CD4-positive, alpha-beta T cell treated with Interleukin-6 for 4 hours (primary cell): ENCODE measurements at places on chromosomes 12 and 14.

DNA sequence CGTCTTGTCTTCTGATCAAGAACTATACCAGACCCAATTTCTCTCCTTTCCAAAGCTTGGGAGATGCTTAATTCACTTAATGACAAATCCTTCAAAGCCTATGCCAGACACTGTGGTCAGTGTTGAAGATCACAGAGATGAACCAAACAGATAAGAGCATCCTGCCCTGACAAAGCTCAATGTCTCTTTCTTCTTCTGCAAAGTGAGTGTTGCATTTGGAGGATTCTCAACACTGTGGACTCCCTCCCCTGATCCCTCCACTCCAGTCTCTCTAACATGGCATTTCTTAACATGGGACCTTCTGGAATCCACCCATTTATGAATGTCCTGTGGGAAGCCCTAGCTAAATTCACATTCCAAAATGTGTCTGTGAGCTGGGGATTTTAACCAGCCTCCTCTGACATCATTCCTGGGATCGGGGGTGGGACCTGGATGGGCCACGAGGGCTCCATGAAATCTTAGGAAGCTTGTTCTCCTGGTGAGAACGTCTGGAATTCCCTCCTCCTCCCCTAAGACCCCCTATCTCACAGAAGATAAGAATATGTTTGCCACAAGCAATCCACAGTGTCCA lies 20.3 kb downstream of the SYNE3 start:
- no peak for DNase-seq

- no peak for DNase-seq
Measured at GRCh38 chr12:10736463-10736862, 13.3 kb upstream of the YBX3 start.

- DNase-seq: no peak
Measured at GRCh38 chr12:110199339-110200123, 75.4 kb downstream of the IFT81 start.

- DNase-seq: no peak
Measured at GRCh38 chr14:83714151-83714550, 1815.8 kb upstream of the FLRT2 start.

GRCh38 chr14:43005807-43006206 lies 1399.1 kb downstream of the LRFN5 start:
- DNase-seq: no peak

DNA sequence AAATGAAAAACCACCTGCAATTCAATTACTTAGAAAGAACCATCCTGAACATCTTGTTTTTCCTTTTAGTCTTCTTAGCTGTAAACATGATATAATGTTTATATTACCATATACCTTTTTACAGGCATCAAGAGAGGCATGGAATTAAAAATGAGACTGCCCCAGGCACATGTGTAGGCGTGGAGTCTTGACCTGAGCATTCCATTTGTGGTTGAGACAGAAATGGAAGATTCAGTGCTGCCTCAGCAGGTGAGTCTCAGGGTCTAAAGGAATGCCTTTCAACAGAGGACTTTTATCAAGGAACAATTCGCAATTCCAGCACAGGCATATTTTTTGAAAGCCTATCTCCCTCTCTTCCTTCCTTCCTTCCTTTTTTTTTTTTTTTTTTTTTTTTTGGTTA lies 8.0 kb upstream of the NANOGNB start:
- no peak for DNase-seq

GRCh38 chr14:76904740-76905569 lies 78.7 kb downstream of the LRRC74A start:
- peak; percentile 92 for DNase-seq

- no peak for DNase-seq
Measured at GRCh38 chr12:46160101-46160980, 108.5 kb downstream of the SLC38A1 start.

DNA sequence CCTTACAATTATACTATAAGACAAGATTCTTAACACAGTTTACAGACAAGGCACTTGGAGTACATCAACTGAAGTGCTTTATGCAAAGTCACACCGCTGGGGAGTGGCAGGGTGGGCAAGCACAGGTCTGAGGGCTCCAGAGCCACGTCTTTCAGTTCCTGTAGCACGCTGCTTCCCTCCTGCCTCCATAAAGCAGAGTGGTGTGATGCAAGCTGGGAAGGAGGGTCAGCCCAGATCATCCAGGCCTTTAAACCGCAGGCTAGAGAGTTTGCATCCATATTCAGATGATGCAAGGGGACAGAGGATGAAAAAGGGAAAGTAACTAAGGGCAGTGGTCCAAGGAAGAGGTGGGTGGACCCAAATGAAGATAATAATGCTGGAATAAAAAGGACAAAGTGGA lies 132.6 kb downstream of the ITPR2 start:
- DNase-seq: no peak

- no peak for DNase-seq
Measured at GRCh38 chr14:83483063-83483462, 1949.4 kb upstream of the SEL1L start.

DNA sequence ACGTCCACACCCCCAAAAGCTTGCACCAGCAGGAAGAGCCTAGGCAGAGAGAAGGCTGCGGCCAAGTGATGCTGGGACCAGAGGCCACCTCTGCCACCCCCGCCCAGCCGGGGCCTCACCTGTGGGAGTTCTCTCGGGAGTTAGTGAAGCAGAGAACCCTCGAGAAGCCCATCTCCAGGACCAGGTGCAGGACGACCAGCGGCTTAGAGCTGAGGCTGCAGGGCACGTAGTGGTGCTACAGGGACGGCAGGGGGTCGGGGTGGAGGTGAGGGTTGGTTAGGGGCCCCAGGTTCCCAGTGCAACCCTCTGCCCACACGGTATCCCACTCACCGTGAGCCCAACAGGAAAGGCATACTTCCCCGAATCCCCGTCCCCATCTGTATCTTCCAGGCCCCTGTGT lies 3.6 kb downstream of the DDX51 start:
- no peak for DNase-seq

GRCh38 chr12:82625523-82625922 lies 61.2 kb upstream of the TMTC2 start:
- no peak for DNase-seq

DNA sequence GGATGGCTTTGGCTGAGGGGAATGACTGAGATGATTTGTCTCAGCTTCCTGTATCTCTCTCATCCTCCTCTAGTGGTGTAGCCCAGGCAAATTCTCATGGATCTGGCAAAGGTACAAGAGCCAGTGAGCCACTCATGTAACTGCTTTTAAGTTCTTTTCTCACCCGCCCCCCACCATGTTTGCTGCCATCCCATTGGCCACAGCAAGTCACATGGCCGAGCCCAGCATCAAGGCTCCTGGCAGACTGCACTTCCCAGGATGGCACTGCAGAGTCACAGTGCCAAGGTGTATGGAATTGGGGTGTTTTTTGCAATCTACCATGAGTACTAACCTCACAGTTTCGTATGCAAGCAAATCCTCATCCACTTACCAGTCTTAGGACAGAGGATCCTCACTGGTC lies 50.9 kb downstream of the CHST11 start:
- no peak for DNase-seq

DNA sequence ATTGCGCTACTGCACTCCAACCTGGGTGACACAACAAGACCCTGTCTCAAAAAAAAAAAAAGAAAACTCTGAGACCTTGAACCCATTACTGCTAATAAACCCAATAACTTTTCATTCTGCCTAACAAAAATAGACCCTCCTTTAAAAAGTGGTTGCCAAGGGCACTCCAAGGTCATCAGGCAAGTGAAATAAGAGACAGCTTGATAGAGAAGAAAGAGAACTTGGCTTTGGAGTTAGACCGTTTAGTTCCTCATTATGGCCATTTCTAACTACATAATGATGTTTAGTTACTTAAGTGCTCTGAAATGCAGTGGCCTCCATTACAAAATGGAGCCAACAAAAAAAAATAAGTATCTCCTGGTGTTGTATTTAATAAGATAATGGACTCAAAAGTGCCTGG lies 55.9 kb downstream of the PHLDA1 start:
- DNase-seq: no peak

DNA sequence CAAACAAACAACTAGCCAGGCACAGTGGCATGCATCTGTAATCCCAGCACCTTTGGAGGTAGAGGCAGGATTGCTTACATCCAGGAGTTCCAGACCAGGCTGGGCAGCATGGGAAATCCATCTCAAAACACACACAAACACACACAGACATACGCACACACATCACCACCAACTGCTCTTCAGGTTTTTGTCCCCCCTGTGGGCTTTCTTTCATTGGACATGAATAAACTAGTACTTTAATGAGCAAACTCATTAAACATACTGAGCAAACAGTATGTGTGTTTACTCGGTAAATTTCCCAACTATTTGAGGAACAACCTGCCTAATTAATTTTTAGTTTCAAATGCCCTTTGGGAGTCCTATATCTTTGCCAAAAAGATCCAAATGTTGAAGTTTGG lies 10.1 kb upstream of the RASSF3 start:
- DNase-seq: no peak

DNA sequence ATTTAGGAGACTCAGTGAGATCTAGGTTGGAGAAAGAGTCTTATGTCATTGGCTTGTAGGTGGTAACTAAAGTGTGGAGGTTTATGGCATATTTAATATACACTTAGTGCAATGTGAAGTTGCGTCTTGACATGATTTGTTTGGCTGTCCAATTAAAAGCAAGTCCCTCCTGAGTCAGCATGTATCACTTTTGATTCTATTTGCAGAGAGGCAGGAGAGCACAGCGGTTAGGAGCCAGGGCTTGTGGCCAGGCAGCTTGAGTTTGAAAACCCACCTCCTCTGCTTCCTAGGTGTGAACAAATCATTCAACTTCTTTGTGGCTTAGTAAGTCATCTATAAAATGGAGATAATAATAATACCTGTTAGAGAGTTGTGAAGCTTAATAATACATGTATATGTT lies 68.5 kb upstream of the OTX2 start:
- DNase-seq: no peak

DNA sequence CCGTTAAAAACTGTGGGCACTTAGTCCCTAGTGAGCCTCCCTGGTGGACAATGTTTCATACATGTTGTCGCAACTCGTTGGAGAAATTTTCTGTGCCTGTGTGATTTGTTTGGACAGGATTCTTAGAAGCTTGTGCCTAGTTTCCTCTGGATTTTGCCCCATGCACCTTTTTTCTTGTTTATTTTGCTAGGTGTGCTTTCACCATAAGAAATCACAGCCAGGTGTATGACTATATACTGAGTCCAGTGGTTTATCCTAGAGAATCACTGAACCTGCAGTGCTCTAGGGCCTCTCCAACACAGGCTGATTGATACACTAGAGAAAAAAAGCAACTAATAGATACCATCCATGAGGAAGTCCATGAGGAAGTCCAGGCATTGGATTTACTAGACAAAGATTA lies 33.1 kb upstream of the OASL start:
- no peak for DNase-seq

DNA sequence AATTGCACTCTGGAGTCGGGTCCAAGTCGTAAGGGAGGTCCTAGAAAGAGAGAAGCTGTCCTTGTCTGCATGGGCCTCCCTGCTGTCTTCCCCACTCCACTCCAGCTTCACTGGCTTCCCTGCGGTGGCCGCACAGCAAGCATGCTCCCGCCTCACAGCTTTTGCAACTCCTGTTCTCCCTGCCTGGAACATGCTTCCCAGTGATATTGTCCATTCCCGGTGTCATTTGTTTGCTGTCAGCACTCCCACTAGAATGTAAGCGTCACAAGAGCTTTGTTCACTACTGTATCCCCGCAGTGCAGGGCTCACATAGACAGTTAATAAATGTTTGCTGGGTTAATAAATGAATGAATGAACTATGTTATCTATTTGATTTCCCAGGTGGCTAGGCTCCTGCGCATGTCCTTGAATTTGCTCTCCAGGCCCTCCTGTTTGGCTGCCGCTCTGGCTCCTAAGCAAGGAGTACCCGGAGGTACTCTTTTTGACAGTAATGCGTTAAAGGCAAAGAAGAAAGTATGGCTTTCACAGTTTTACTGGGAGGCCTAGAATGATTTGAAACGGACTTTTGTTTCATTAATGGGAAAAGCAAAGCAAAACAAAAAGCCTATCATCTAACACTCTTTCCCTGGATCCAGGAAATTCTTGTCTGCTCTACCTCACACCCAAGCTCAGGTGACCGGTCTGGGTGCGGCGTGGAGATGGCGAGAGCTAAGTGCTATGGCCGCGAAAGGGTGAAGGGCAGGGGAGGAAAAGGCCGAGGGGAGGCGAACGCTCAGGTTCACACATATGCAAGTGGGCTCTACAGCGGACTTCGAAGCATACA lies 6.2 kb upstream of the SLC7A7 start:
- no peak for DNase-seq

- DNase-seq: no peak
Measured at GRCh38 chr14:53464376-53464775, 311.3 kb upstream of the DDHD1 start.

DNA sequence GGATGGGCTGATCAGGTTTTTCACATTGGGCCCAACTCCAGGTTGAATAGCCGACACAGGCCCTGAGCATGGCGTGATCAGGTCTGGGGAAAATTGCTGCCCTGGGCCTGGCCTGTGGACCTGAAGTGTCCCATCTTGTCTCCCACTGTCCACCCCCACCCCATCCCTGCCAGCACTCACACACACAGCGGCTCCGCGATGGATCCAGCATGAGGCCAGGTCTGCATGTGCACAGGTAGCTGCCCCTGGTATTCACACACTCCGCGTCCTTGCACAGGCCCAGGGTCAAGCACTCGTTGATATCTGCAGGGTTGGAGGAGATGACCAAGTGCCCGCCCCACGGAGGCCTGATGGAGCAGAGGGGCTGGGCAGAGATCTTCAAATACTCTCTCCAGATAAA lies 38.7 kb downstream of the ISCA2 start:
- DNase-seq: no peak

GRCh38 chr14:95182379-95182778 lies 25.1 kb upstream of the DICER1 start:
- DNase-seq: no peak

- no peak for DNase-seq
Measured at GRCh38 chr14:64826845-64827244, 52.9 kb downstream of the SPTB start.

DNA sequence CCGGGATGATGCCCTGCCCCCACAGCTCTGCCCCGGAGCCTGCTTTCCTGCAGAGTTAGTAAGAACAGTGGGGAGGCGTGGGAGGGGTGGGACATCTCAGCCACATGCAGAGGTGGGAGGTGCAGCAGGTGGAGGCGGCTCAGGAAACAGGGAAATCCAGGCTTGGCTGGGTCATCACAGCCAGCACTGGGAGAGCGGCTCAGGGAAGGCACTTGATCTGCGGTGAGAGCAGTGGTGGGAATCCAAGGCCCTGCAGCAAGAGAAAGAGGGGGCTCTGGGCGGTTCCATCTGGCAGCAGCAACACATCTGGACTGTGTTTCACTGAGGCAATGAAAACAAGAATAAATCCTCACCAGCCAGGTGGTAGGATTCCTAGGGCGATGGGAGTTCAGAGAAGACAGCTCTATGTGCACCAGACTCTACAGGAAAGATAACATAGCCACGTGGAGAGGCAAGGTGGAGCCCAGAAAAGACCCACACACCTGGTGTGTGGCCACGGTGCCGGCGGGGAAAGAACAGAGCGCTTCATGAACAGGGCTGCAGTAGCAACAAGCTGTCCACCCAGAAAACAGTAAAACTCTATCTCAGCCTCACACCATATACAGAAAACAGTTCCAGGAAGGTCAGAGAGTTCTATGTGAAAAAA lies 57.6 kb downstream of the CCDC85C start:
- DNase-seq: no peak

- no peak for DNase-seq
Measured at GRCh38 chr12:102543494-102544485, 63.4 kb upstream of the IGF1 start.
